ENCODE measurements at places on chromosomes 13 and 19. TPM values are rescaled to one million over a fixed set of nuclear protein-coding genes. Genes with fewer than 3 reads are reported as not detected.

Gene SLC39A3
- 30.4 TPM for total RNA-seq

DNA sequence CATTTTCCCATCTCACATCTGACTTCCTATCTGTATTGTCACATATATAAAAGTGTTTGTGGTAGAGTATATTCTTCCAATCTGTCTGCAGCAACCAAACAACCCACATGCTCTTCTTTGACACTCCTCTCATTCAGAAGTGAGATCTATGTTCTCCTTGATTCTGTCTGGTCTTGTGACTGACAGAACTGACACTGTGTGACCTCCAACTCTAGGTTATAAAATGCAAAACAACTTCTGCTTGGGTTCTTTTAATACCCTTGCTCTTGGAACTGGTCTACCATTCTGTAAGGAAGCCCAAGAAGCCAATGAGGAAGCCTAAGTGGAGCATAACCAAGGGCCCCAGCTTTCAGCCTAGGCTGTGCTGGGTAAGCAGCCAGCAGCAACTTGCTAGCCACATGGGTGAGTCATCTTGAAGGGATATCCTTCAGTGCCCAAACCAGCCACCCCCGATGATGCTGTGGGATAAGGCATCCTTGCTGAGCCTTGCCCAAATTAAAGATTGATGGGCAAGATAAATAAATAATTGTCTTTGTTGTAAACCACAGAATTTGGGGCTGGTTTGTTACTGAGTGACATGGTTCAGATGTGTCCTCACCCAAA, 18.4 kb upstream of the ITM2B start:
- DNase-seq = no peak

- no peak for DNase-seq
Observed at GRCh38 chr19:49091391-49092038, 6.3 kb downstream of the SNRNP70 start.

DNA sequence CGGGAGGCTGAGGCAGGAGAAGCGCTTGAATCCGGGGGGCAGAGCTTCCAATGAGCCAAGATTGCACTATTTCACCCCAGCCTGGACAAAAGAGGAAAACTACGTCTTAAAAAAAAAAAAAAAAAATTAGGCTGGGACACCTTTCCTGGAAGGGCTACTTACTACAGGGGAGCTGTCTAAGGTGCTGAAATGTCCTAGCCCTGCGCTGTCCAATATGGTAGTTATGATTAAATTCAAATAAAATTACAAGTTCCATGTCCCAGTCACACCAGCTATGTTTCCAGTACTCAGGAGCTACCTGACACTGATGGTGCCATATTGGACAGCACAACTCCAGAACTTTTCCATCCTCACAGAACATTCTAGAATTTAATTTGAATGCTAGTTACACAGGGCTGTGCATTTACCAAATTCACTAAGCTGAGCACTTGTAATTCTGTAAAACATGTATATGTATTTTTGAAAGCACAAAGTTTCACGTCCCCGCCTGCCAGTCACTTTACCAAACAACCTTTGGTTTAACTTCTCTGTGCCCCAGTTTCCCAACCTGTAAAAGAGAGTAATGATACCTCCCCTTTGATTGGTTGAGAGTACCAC, 9.2 kb upstream of the ZSCAN22 start:
- no peak for DNase-seq

Gene PDX1
- total RNA-seq = not detected

Gene CYP4F12
- total RNA-seq = 0.50 TPM

GRCh38 chr19:928471-929202, 2.8 kb downstream of the ARID3A start:
- DNase-seq = no peak

- no peak for DNase-seq
Observed at GRCh38 chr19:51571599-51571998, 516 bp downstream of the ZNF175 start.

- no peak for DNase-seq
Observed at GRCh38 chr13:78649997-78650716, 8.8 kb downstream of the OBI1 start.

DNA sequence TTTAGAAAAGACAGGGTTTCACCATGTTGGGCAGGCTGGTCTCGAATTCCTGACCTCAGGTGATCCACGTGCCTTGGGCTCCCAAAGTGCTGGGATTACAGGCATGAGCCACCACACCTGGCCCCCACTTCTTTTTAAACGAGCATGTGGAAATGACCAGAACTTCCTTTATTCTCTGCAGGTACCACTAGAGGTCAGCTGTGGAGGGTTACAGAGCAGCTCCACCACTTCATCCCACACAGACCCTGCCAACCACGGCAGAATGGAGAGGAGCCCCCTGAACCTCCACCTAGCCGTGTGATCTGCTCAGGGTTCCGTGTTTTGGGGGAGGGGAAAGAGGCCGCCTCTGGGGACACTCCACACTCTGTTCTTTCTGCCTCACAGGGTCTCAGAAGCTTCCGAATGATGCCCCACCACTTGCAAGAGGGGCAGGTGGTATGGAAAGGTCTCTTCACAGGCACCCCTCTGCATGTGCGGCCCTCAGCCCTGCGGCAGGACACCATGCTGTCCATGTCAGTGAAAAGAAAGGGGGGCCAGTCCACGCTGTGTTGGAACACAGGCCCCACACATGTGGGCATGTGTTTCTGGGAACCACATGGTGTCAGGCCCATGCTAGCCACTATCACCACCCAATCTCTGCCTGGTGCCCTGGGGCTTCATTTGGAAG, 465.0 kb downstream of the TSHZ3 start:
- no peak for DNase-seq

- DNase-seq = no peak
Observed at GRCh38 chr19:18978616-18979015, 37.6 kb upstream of the HOMER3 start.

DNA sequence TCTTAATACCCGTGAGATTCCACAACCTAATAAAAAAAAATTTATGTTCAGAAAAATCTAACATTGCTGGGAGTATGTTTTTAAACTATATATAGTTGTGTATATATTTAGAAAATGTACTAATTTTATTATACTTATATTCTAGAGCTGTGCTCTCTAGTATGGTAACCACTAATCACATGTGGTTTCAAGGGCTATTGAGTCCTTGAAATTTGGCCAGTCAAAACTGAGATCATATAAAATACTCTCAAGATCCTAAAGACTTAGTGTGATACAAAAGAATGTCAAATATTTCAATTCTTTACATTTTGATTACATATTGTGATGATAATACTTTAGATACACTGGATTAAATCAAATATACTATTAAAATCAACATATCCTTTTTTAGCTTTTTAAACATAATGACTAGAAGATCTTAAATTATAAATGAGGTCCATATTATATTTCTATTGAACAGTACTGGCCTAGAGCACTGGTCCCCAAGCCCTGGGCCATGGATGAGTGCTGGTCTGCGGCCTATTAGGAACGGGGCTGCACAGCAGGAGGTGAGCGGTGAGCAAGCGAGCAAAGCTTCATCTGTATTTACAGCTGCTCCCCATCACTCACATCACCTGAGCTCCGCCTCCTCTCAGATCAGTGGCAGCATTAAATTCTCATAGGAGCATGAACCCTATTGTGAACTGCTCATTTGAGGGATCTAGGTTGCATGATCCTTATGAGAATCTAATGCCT, 176.5 kb upstream of the NBEA start:
- no peak for DNase-seq

Gene CEACAM4
- 1.1 TPM for total RNA-seq

DNA sequence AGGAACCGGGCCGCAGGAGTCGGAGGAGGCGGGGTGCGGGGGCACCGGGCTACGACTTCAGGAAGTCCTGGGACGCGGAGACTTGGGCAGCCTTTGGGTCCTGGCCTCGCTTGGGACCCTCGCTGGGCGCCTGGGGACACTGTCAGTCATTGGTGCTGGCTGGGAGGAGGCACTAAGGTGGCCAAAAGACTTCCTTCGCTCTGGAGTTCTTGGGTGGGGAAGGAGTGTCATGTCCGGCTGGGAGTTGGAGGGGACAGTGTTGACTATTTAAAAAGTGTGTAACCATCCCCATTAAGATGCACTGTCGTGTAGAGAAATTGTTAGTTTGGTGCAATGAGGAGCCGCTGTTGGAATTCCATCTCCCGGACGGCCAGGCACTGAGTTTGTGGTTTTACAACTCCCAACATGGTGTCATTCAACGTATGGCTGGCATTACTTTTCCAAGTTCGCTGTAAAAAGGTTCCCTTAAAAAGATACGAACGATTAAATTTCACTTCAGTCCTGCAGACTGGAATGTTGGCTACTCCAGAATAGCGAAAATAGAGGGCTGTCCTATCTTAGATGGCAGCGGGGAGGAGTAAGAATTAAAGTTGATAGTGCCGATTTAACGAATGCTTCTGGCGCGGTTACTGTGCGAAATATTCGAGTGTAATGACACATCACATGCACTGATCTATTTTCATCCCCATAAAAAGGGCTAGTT, 776 bp downstream of the DNAJC3 start:
- peak; percentile 29 for DNase-seq

DNA sequence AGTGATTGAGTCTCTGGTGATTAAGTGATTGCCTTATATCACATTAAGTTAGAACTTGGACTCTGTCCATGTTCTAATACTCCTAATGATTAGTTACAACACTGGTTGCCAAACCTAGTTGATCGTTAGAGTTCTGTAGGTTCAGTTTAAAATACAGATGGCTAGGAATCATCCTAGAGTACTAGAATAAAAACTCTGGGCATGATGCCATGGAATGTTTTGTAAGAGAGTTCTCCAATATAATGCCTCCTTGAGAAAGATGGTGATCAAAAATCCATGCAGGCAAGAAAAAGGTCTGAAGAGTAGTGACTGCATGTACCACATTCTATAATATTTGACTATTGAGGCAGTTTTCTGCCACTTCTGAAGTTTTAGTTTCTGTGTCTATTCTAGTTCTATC, 176.3 kb downstream of the GPC5 start:
- no peak for DNase-seq

DNA sequence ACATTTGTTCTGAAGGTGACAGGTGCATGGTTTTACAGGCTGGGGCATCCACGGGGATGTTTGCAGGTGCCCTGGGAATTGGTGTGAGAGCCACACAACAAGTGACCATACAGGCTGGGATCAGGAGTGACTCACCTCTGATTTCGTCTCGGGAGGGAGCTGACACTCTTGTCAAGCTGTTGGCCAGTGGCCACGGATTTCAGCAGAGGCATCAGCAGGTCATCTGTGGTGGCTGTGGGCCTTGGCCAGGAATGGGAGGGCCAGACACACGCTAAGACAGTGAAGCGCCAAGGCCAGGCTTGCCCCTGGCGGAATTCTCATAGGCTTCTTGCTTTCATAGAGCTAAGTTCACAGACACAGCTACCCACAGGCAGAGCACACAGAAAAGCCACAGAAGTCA, 108.6 kb downstream of the HSPH1 start:
- no peak for DNase-seq

All from naive thymus-derived CD4-positive, alpha-beta T cell (primary cell).